ENCODE measurements at places on chromosomes 3 and 15.

DNA sequence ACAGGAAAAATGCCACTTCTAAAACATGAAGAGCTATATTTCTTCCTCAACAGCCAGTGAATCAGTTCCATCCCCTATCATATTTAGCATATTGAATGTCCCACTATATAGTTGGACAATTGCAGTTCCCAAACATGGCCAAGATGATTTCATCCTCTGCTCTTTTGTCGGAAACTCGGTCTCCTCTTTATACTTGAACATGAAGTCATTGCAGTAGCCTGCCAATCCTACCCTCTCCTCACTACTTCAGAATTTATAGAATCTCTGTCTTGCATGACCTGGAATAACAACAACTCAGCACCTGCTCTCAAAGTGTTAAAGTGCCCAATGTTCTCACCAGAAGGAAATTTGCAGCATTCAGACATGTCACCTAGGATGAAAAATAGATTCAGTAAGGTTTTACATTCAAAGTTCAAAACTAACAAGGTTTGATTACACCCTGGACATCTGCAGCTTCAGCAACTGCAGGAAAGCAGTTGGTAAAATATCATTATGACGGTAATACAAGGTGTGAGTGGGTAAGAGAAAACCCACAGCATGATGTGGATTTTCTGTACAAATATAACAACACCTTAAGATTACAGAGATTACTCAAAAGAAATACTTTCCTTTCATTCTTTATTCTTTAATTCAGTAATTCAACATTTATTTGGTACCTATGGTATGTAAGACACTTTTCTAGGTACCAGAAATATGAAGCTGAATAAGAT is 52.5 kb downstream of the TP63 start:
- DNase-seq = no peak

- DNase-seq = no peak
These were observed 28.3 kb upstream of the TBC1D5 start for GRCh38 chr3:17770682-17771081.

- DNase-seq = no peak
These were observed 238.4 kb upstream of the RGMA start for GRCh38 chr15:93327364-93327763.

GRCh38 chr3:132730891-132731580 is 8.8 kb upstream of the NPHP3 start:
- DNase-seq = no peak

DNA sequence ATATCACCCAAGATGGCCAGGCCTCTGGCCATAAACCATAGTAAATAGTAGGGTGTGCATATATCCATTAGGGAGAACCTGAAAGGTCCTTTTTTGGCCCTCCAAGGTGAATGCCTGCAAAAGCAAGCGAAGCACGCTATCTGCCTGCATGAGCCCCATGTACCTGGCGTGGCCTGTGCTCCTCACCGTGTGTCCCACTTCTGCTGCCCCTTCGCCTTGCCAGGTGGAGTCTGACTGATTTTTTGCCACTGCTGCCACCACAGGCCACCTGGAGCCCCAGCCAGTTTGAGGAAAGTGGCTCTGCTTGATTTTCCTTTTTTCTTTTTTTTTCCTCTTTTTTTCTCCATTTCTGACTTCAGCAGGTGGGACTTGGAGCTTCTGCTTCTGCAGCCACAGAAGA is 139.7 kb downstream of the SNRPN start:
- no peak for DNase-seq

GRCh38 chr3:34995796-34996430 is 643.4 kb upstream of the ARPP21 start:
- no peak for DNase-seq

- no peak for DNase-seq
These were observed 20.6 kb downstream of the ENTPD3 start for GRCh38 chr3:40407611-40408010.

DNA sequence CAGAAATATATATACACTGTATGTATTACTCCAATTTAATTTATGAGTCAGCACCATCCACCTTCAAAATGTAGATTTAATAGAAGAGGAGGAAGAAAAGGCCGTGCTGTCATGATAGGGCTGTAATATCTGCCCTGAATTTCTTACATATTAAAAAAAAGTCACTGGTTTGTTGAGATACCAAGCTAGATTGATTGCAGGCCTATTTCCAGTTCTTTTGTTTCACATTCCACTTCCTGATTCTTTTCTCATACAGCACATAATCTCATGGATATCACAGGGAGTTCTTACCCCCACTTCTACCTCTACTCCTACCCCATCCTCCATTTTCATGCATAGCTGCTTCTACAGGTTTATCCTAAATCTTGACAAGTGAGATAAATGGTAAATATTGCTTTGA is 290.3 kb downstream of the ZBTB20 start:
- DNase-seq = no peak

DNA sequence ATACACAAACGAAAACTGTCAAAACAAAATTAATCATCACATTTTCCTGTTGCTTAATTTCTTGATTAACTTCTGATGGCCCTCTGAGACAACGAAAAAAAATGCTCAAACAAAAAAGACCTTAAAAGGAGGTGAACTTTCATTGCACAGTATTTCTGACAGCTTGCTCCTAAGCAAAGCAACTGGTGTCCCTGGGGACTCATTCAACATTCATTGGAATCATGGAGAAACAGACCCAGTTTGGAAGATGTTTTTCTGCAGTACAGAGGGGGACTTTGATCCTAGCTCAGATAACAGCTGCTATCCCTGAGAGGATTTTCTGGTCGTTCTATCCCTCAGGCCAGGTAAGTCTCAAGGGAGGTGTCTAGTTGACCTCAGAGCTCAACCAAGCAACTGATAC is 378.7 kb upstream of the ATP11B start:
- DNase-seq = no peak

GRCh38 chr3:111758642-111759041 is 100.4 kb upstream of the PHLDB2 start:
- DNase-seq = no peak

DNA sequence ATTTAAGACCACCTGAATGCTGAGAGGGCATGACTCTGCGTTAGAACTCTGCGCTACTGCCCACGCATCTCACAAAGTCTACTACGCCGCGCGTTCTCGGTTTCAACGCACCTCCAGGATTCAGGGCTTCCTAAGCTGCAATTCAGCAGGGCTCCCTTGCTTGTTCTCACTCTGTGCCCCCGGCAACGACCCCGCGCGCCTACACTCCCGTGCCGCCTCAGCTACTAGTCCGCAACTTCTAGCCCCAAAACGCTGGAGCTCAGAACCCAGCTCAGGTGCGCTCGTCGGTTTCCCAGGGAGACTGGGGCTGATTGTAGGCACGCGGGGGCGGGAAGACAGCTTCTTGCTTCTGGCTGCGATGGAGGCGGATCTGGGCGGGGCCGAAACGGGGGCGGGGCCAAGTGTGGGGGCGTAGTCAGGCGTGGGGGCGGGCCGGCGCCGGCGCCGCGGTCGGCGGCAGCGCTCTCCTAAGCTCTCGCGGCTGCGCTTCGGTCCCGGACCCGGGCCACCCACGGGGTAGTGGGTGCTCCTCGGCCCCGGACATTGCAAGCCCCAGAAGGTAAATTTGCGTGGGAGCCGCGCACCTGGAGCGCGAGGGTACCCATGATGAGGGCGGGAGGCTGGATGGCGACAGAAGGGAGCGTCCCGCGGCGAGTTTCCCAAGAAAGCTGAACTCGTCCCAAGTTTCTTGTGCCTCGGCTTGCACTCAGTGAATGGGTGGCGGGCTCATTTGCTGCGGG is at the start of gene ARHGEF26:
TSS of gene ARHGEF26 (plus strand) at position 430 of the 740 bp plus-strand sequence. CDS start 603 bp downstream, outside the sequence.
- DNase-seq = no peak

- no peak for DNase-seq
These were observed 133.2 kb upstream of the DAZL start for GRCh38 chr3:16738451-16738850.

DNA sequence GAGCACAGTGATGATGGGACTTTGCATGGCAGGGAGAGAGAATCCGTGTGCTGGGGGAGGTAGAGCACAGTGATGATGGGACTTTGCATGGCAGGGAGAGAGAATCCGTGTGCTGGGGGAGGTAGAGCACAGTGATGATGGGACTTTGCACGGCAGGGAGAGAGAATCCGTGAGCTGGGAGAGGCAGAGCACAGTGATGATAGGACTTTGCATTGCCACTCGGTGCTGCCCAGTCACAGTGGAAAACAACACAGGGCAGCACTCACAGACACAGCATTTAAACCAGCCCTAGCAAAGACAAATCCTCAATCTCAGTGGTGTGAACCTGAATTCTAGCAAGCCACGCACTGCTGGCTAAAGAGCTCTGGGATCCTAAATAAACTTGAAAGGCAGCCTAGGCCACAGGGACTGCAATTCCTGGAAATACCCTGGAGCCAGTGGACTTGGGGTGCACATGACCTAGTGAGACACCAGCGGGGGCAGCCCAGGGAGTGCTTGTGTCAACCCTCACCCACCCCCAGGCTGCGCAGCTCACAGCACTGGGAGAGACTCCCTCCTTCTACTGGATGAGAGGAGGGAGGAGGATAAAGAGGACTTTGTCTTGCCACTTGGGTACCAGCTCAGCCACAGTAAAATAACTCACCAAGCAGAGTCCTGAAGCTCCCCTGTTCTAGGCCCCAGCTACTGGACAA is 23.4 kb upstream of the TNK2 start:
- no peak for DNase-seq

DNA sequence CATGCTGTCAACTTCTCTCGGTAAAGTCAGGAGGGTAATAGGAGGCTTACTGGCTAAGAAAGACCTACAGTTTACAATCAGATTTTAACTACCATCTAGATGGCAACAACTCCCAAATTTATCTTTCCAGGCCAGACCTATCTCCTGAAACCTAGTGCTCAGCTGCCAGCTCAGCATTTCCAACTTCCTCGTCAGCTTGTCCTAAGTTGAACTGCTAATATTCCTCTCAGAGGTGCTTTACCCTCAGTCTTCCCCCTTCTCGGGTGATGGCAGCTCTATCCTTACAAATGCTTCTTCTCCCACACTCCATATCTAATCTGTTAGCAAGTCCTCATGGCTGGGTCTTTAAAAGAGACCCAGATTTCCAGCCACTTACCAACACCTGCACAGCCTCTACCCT is 36.9 kb upstream of the UBE2E2 start:
- no peak for DNase-seq
